Left colon (tissue), 2 donors: ENCODE measurements at places on chromosomes 12 and 14. TPM values are rescaled to one million over a fixed set of nuclear protein-coding genes. Genes with fewer than 3 reads are reported as not detected.

- no peak for DNase-seq
These were observed 61.9 kb upstream of the ARHGAP5 start for GRCh38 chr14:32015166-32015565.

GRCh38 chr14:68630611-68631393, 162.1 kb downstream of the ZFP36L1 start:
- no peak for DNase-seq

- no peak for DNase-seq
These were observed 210.3 kb downstream of the IPO8 start for GRCh38 chr12:30485230-30485890.

The BAZ1A gene
- total RNA-seq: 36.1 TPM

DNA sequence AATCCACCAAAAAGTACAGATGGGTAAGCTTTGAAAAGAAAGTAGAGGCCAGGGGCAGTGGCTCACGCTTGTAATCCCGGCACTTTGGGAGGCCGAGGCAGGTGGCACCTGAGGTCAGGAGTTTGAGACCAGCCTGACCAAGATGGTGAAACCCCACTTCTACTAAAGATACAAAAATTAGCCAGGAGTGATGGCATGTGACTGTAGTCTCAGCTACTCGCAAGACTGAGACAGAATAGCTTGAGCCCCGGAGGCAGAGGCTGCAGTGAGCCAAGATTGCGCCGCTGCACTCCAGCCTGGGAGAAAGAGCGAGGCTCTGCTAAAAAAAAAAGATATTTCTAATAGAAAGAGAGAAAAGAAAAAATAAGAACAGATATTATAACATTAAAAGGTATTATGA, 134.2 kb upstream of the SLCO1C1 start:
- no peak for DNase-seq

GRCh38 chr12:110234755-110235154, 46.3 kb upstream of the ATP2A2 start:
- no peak for DNase-seq

DNA sequence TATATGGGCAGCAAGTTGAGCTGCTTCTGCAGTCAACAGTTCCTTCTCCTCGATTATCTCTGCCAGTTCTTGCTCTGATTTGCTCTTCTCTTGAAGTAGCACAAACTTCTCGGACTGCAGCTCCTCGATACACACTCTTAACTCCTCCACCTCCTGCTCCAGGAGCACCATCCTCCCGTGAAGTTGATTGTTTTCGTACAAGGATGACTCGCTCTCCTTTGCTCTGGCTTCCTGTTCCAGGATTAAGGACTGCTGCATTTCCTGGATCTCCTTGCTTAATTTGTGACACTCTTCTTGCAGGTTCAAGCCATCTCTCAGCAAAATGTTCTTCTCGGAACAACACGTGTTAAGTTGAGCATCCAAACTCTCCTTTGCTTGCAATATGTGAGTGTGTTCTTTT, 56.2 kb upstream of the VPS33A start:
- no peak for DNase-seq
